ENCODE measurements at places on chromosomes 2 and 18. TPM values are rescaled to one million over a fixed set of nuclear protein-coding genes. Genes with fewer than 3 reads are reported as not detected.

- no peaks in the 10 kb centered on the region for H3K4me1 ChIP-seq
- H3K36me3 ChIP-seq, result no peaks in the 10 kb centered on the region
- peaks cover under 1% of the 10 kb centered on the region for H3K27me3 ChIP-seq
- no peak overlapping the region for H3K27ac ChIP-seq
These were observed 37.5 kb upstream of the ZNF385B start for GRCh38 chr2:179898873-179899272.

SCYGR4 gene
- not detected for total RNA-seq

- no peak for DNase-seq
- H3K4me1 ChIP-seq, result no peaks in the 10 kb centered on the region
- no peaks in the 10 kb centered on the region for H3K27me3 ChIP-seq
- no peak overlapping the region for H3K27ac ChIP-seq
- no peaks in the 10 kb centered on the region for H3K36me3 ChIP-seq
These were observed 281.4 kb downstream of the KCNS3 start for GRCh38 chr2:18159896-18160295.

DNA sequence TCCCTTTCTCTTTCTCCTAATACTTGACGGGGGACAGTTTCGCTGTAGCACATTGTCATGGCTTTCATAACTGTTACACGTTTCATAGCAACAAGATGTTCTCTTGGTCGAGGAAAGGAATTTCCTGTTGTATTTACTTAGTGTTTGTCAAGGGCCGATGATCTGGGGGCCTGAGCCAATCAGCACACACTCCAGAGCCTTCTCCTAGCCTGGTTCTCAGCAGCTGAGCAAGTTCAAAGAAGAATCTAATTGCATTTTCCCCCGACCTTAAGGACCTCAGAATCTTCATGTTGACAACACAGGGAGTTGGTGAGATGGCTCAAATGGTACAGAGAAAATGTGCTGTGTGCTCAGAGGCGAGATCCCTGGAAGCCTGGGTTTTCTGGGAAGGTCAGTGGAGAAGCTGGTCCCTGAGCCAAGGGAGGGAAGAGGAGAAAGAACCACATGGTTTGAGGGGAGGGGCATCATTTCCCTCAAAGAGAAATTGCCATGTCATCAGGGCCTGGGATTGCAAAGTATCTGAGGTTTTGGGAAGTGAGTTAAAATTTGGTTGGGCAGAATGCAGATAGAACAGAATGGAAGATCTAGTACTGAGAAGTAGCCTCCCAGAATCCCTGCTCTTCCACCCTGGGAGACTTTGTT is 76.9 kb upstream of the AGAP1 start:
- H3K27me3 ChIP-seq, result peaks cover 3% of the 10 kb centered on the region
- no peak for DNase-seq
- no peaks in the 10 kb centered on the region for H3K4me1 ChIP-seq
- no peaks in the 10 kb centered on the region for H3K36me3 ChIP-seq
- H3K4me3 ChIP-seq, result no peak overlapping the region

GRCh38 chr2:36578343-36579296 is 19.3 kb downstream of the FEZ2 start:
- H3K27ac ChIP-seq, result peak overlapping the region; percentile 1
- peaks cover 70% of the 10 kb centered on the region for H3K36me3 ChIP-seq
- no peak for DNase-seq

GRCh38 chr18:10013621-10014543 is 100.1 kb downstream of the VAPA start:
- H3K36me3 ChIP-seq, result no peaks in the 10 kb centered on the region
- H3K4me1 ChIP-seq, result peaks cover 9% of the 10 kb centered on the region
- no peak overlapping the region for H3K27ac ChIP-seq
- H3K27me3 ChIP-seq, result no peaks in the 10 kb centered on the region
- no peak for DNase-seq
- H3K4me3 ChIP-seq, result no peak overlapping the region

RFX8 gene
- total RNA-seq, result 2.8 TPM

DNA sequence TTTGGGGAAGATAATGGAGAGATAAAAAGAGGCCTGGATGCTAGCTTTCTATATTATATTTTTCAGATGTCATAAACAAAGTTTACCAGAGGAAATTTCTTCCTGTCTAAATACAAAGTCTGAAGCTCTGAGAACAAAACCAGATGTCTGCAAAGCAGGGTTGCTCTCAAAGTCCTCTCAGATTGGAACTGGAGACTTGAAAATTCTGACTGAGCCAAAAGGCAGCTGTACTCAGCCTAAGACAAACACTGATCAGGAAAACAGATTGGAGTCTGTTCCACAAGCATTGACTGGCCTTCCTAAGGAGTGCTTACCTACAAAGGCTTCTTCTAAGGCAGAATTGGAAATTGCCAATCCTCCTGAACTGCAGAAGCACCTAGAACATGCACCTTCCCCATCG is 25.1 kb downstream of the KDM3A start:
- H3K36me3 ChIP-seq, result peaks cover 82% of the 10 kb centered on the region
- H3K4me1 ChIP-seq, result peaks cover 33% of the 10 kb centered on the region
- H3K27ac ChIP-seq, result no peak overlapping the region
- DNase-seq, result no peak

- no peaks in the 10 kb centered on the region for H3K36me3 ChIP-seq
- no peak for DNase-seq
- H3K4me3 ChIP-seq, result no peak overlapping the region
- peaks cover 2% of the 10 kb centered on the region for H3K4me1 ChIP-seq
- peaks cover 22% of the 10 kb centered on the region for H3K27me3 ChIP-seq
- no peak overlapping the region for H3K27ac ChIP-seq
These were observed 73.2 kb downstream of the BCL11A start for GRCh38 chr2:60480089-60480773.

GRCh38 chr18:35005963-35006577 is 35.1 kb upstream of the MAPRE2 start:
- DNase-seq, result peak; percentile 35
- no peak overlapping the region for H3K4me3 ChIP-seq
- no peaks in the 10 kb centered on the region for H3K4me1 ChIP-seq
- H3K27ac ChIP-seq, result no peak overlapping the region
- H3K36me3 ChIP-seq, result no peaks in the 10 kb centered on the region

- H3K4me3 ChIP-seq, result no peak overlapping the region
- peak overlapping the region; percentile 53 for H3K27ac ChIP-seq
- DNase-seq, result no peak
These were observed 1.6 kb upstream of the ADNP2 start for GRCh38 chr18:80107426-80107825.

DNA sequence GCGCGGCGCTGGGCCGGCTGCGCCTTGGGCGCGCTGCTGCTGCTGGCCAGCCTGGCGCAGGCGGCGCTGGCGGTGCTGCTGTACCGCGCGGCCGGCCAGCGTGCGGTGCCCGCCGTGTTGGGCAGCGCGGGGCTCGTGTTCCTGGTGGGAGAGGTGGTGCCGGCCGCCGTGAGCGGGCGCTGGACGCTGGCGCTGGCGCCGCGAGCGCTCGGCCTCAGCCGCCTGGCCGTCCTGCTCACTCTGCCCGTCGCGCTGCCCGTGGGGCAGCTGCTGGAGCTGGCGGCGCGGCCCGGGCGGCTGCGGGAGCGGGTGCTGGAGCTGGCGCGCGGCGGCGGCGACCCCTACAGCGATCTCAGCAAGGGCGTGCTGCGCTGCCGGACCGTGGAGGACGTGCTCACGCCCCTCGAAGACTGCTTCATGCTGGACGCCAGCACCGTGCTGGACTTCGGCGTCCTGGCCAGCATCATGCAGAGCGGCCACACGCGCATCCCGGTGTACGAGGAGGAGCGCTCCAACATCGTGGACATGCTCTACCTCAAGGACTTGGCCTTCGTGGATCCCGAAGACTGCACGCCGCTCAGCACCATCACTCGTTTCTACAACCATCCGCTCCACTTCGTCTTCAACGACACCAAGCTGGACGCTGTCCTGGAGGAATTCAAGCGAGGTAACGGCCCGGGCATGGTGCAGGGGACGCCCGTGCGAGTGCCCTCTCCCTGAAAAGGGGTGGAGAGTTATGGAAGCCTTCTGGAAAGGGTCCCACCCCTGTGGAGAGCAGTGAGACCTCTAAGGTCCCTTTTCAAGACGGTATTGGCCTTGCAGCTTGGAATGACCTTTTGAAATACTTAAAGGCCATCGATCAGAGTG is 1.0 kb downstream of the CNNM3 start:
- DNase-seq, result no peak
- H3K4me3 ChIP-seq, result peak overlapping the region; percentile 81
- H3K4me1 ChIP-seq, result peaks cover 56% of the 10 kb centered on the region

MBD1 gene
- total RNA-seq, result 97.3 TPM

GALR1 gene
- not detected for total RNA-seq

GRCh38 chr2:190315273-190315672 is 4.4 kb downstream of the HIBCH start:
- H3K4me1 ChIP-seq, result peaks cover 30% of the 10 kb centered on the region
- no peak overlapping the region for H3K27ac ChIP-seq
- no peak overlapping the region for H3K4me3 ChIP-seq
- peaks cover 5% of the 10 kb centered on the region for H3K36me3 ChIP-seq
- no peak for DNase-seq

- no peak for DNase-seq
- peaks cover 44% of the 10 kb centered on the region for H3K4me1 ChIP-seq
- peaks cover 38% of the 10 kb centered on the region for H3K36me3 ChIP-seq
These were observed 13.8 kb upstream of the PCBP1 start for GRCh38 chr2:70073493-70073892.

DNA sequence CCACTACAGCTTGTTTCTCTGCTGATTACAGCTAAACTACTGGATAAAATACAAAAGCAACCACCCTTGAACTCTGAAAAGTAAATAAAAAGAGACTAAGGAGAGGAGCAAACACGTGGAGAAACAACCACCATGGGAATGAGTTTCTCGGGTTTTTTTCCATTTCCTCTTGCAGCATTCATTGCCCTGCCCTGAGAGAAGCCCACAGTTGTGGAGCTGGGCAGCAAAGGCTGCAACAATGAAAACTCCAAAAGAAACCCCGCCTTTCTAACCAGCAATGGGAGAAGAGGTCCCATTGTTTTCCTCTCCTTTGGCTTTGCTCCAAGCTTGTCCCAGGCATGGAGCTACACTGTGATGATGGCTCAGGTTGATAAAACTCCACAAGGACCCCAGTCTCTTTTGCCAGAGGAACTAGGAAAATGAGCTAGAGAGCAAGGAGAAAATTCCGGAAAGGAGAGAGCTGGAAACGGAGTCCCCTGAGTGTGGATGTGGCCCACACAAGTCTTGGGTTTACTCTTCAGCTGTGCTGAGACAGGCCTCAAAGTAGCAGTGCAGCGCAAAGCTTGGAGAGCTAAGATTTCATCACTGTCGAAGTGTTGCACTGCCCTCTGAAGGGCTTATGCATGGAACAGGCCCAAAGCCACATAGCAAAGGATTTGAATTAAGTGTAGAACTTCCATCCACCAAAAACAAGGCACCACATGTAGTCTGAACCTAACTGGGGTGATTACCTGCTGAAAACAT is 20.9 kb downstream of the NAPG start:
- H3K4me3 ChIP-seq, result no peak overlapping the region
- H3K27me3 ChIP-seq, result no peaks in the 10 kb centered on the region
- H3K27ac ChIP-seq, result no peak overlapping the region
- peaks cover 4% of the 10 kb centered on the region for H3K4me1 ChIP-seq
- peaks cover 45% of the 10 kb centered on the region for H3K36me3 ChIP-seq

GRCh38 chr18:64275593-64276300 is 126.9 kb upstream of the LINC00305 start:
- no peaks in the 10 kb centered on the region for H3K4me1 ChIP-seq
- no peak overlapping the region for H3K27ac ChIP-seq
- no peaks in the 10 kb centered on the region for H3K36me3 ChIP-seq
- H3K4me3 ChIP-seq, result no peak overlapping the region

GRCh38 chr18:1438967-1439366 is 534.3 kb downstream of the ADCYAP1 start:
- H3K36me3 ChIP-seq, result no peaks in the 10 kb centered on the region
- no peaks in the 10 kb centered on the region for H3K27me3 ChIP-seq
- DNase-seq, result no peak
- H3K27ac ChIP-seq, result no peak overlapping the region

DNA sequence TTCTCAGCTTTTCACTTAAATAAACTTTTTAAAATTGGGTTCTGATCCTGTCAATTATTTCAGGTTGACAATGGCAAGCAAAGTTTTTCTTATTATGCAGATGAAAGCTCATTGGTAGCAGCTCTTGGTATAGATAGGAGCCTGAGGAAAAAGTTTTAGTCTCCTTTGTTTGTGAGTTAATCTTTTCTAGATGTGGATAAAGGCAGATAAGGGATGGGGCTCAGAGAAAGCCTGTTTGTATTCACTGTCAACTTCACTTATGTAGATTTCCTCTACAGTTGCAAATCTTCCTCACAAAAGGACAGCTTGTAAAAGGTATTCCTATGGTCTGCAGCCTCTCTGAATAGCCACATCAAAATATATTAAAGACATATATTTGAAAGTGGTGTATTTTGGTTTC is 224.5 kb upstream of the SPOPL start:
- H3K27me3 ChIP-seq, result no peaks in the 10 kb centered on the region
- H3K27ac ChIP-seq, result no peak overlapping the region
- DNase-seq, result no peak
- H3K4me1 ChIP-seq, result no peaks in the 10 kb centered on the region
- no peaks in the 10 kb centered on the region for H3K36me3 ChIP-seq

GRCh38 chr2:199707593-199708185 is 143.3 kb downstream of the FTCDNL1 start:
- no peak for DNase-seq
- H3K36me3 ChIP-seq, result no peaks in the 10 kb centered on the region
- no peak overlapping the region for H3K4me3 ChIP-seq
- H3K27ac ChIP-seq, result no peak overlapping the region

FASTKD1 gene
- total RNA-seq, result 42.1 TPM

CELF4 gene
- not detected for total RNA-seq

- H3K4me1 ChIP-seq, result peaks cover 41% of the 10 kb centered on the region
- no peaks in the 10 kb centered on the region for H3K27me3 ChIP-seq
- H3K4me3 ChIP-seq, result no peak overlapping the region
- H3K36me3 ChIP-seq, result peaks cover 27% of the 10 kb centered on the region
These were observed 759 bp downstream of the PPP4R3B start for GRCh38 chr2:55616551-55617174.

TUBB8B gene
- total RNA-seq, result not detected

DNA sequence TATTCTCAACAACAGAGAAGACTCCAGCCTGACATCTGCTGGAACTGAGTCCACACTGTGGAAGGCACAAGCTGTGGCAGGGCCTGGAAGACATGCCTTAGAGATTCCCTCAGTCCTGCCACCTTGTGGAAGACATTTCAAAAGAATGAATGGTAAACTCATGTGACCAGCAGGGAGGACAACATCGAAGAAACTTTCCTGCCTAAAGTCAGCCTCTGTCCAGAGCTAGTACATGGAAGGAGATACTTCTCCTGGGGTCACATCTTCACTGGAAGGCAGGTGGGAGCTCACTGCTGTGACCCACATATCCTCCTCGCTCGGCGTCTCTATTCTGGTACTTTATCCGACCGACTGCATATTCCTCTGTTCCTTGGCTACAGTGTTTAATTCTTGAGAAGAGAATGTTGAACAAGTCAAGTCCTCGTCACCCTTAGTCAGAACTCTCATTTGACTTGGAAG is 59.5 kb downstream of the PUM2 start:
- H3K36me3 ChIP-seq, result peaks cover 34% of the 10 kb centered on the region
- DNase-seq, result peak; percentile 32
- no peaks in the 10 kb centered on the region for H3K27me3 ChIP-seq
- H3K4me1 ChIP-seq, result peaks cover 3% of the 10 kb centered on the region
- H3K4me3 ChIP-seq, result no peak overlapping the region
